ENCODE measurements at places on chromosomes 13 and 19.

DNA sequence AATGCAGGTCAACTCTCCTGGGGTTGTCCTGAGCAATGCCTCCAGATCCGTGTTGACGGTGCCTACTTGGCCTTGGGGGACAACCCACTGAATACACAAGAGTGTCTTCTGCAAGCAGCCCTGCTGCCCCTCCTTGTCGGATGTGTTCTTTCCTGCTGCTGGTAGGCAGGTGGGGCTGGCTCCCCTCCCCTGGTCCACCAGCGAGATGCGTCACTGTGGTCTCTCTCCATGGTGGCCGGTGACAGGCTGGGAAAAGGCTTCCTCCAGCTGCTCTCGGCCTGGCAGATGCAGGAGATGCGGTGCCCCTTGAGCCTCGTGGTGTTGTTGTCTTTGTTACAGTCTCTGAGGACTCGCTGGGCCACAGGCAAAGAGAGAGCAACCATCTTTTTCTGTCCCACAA lies 84.9 kb downstream of the RGCC start:
- no peak for DNase-seq

DNA sequence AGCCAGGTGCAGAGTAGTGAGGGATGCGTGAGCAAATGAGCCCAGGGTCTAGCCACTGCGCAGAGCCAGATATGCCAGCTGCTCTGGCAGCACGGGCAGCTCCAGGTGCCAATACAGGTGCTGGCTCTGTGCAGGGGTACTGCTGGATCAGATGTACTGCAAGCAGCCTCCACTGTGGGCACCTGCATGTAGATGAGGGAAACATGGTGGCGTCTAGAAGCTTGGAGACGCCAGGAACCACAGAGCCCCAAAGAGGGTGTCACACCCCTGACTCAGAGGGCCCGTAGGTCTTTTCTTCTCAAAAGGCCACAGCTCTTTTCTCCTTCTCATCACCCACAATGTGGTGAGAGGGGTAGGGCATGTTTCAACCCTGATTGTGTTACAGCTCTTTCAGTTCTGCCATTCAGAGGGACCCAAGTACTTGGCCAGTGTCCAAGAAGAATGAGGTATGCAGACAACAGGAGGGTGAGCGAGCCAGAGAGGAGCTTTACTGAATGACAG lies 244.4 kb upstream of the SLITRK1 start:
- DNase-seq, result no peak

DNA sequence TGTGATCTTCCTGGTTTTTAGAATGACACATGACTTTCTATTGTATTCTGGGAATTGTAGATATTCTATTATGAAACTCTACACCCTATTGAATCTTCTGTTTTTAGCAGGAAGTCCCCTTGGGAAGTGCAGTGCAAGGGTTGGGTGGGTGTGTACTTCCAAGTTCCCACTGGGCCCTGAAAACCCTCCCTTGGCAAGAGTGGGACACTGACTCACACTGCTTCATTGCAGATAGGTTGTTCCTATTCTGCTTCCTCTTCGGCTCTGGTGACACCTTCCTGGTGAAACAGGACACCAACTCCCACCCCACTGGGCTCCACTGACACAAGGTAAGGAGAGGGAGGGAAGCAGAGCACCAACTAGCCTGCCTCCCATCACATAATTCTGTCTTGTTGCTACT lies 121.8 kb downstream of the KCTD12 start:
- DNase-seq, result no peak

- no peak for DNase-seq
Measured at GRCh38 chr19:41862445-41862986, 2.5 kb downstream of the RPS19 start.

- DNase-seq, result no peak
Measured at GRCh38 chr13:103351035-103351828, 285.0 kb upstream of the SLC10A2 start.

GRCh38 chr13:70849222-70849621 lies 741.0 kb upstream of the KLHL1 start:
- DNase-seq, result no peak

DNA sequence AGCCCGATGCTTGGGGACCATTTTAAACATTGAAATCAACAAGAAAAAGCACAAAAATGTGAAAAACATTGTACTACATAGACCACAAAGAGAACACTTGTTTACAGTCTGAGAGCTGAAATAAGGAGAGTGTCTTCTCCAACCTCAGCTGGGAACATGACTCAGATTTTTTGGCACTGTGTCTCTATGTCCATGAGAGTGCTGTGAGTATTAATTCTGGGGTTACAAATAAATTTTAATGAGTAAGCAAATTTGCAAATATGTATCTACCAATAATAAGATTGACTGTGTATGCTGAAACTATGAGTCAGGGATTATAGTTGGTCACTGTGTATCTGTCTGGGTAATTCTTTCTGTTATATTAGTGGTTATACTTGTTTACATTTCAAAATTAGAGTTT lies 174.0 kb downstream of the DCT start:
- DNase-seq, result no peak

DNA sequence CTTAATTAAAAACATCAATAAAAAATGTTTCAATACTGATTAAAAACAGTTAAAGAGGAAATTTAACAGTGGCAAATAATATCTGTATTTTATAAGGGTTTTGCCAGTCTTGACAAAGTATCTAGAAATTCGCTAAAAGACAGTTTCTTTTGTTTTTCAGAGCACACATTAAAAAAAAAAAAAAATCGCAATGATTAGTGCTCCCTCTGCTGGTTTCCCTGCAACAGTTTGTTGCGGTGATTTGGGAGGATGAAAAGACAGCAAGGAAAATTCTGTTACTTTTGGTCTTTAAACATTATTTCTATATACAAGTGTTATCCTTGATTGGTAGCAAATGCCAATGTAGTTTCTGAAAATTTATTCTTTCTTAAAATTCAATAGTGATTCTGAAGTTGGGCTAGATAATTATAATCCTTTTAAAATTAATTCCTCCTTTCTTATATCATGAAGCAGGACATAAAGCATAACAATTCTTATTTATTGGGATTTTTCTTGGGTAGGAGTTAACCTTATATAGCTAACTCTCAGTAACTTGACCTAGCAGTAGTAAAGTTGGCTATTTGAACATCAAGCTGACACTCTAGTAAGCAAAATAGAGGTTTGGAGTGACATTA lies 23.1 kb upstream of the SPRY2 start:
- no peak for DNase-seq

- no peak for DNase-seq
Measured at GRCh38 chr19:13053761-13054625, 48.7 kb downstream of the LYL1 start.

DNA sequence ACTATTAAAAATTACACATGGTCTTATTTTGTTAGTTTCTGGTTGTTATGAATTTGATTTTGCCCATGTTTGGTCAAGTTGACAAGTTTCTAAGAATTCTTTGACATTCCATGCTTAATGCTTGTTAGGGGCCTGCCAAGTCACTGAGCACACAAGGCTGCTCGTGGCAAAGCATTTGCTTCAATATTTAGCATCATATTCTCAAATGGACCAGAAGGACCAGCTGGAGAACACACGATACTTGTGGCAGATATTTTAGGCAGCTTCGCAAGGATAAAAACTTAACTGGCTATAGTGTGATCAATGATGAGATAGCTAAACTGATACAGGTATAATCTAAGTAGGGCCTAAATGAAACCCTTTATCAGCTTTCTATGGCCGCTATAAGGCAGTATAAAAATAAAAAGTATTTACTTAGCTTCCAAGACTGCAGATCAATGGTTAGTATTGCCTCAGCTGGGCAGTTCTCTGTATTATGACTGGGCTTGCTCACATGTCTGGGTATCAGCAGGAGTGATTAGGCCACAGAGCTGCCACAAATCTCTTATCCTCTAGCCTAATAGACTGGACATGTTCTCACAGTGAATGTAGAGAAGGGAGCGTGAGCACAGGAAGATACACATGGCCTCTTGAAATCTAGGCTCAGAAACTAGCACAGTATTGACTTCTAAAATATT lies 155.9 kb upstream of the SPRY2 start:
- no peak for DNase-seq

DNA sequence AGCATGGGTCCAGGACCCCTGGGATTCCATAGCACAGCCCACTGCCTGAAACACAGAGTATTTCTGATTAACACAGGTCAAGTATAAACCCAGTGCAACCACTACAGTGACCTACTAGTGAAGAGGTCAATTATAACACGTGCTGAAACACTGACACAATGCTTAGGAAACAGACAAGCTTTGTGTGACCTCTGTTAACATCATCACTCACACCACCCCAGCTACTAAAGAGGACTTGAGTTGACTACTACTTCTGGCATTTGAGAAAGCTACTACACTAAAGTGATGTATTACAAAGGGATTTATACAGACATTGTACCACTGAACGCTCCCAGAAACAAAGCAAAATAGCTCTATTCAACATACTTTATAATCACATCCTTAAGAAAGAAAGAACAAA lies 1935.9 kb upstream of the PCDH20 start:
- no peak for DNase-seq

DNA sequence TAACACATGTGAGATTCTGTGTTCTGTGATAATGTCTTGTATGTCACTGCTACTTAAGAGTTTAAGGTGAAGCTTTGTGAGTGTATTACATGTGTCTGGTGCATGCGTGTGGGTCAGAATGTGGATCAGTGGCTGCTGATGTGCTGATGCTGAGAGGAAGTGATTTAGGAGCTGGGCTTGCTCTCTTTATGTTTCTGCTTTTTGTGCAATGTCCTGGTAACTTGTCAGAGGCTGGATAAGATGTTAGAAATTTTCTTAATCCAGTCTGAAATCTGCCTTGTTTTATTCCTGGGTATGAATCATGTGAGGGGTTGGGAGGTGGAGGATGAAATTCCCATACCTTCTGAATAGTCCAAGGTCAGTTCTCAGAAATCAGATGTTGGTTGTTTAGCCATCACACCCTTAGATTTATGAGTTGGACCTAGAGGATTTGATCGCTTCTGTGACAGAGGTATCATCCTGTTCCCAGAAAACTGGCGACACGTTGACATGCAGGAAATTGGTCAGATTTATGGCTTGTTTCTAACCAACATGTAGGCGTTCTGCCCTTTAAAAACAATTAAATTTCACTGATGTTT lies 24.5 kb upstream of the CXCL17 start:
- no peak for DNase-seq

DNA sequence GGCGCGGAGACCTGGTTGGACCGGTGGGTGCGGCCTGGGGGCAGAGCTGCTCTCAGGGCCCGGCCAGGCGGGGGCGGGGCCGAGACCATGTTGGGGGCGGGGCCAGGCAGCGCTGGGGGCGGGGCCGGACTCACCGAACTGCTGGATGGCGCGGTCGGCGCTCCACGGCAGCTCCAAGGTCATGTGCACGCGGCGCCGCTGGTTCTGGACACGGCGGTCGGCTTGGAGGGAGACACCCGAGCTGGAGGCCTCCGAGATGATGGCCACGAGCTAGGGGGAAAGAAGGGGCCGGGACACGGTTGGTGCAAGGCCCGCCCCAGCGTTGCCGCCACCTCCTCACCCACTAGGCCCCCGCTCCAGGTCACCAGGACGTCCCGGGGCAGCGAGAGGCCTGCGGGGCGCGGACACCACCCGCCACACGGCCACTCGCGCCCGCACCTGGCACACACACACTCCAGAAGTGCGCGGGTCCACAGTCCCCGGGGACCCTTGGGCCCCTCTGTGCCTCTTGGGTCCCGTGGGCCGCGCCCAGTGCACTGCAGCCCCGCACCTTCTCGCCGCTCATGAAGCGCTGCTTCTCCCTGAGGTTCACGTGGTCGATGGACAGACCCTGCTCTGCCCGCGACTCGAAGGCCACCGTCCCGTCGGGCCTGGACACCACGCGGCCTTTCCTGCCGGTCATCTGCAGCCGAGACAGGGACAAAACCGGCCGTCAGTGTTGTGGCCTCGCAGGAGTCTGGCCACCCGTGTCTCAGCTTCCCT lies 8.7 kb downstream of the GPX4 start:
- no peak for DNase-seq

DNA sequence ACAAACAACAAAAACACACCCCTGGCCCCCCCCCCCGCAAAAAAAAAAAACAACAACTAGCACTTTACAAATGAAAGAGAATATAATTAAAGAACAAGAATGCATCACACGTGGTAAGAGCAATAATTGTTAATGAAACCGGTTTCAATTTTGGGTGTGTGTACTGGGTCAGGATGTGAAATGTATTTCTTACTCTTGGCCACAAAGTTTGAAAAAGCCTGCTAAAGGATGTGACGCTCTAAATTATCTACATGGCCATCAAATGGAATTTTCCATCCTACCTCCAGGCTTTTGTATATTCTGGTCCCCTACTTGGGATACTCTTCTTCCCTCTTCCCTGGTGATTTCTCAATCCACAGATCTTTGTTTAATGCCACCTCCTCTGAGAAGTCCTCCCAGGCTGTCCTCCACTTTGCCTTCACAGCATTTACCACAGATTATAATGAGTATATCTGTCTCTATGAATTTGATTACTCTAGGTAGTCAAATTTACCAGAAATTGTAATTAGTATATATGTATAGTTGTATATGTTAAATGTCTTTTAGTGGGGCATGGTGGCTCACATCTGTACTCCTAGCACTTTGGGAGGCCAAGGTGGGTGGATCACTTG lies 2.1 kb downstream of the SARS2 start:
- no peak for DNase-seq

DNA sequence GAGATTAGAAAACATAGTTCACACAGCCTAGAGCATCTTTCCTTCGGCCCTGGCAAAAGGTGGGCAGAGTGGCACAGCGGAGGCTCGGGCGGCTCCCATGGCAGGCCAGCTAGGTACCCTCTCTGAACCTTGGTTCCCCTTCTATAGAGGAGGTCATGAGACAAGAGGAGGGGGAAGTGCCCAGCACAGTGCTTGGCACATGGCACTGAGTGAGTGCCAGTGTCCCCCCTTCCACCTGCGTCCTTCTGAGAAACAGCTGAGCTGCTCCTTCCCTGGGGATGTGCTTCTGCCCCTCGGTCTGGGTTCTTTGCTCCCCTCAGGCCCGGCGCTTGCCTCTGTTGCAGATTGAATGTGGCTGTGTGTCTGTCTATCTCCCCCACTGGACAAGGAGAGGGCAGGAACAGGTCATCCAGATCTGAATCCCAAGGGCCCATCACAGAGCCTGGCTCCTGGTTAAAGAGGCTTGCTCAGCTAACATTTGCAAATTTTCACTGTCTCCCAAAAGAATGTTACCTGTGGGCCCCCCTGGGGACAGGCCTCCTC lies 165.6 kb downstream of the USP12 start:
- DNase-seq, result no peak

GRCh38 chr19:9673912-9674662 lies 813 bp downstream of the ZNF562 start:
- no peak for DNase-seq

GRCh38 chr13:85255978-85256377 lies 543.2 kb downstream of the SLITRK6 start:
- DNase-seq, result no peak

- no peak for DNase-seq
Measured at GRCh38 chr19:42023121-42023942, 29.3 kb upstream of the ATP1A3 start.

- no peak for DNase-seq
Measured at GRCh38 chr13:30353060-30353459, 45.7 kb upstream of the KATNAL1 start.

DNA sequence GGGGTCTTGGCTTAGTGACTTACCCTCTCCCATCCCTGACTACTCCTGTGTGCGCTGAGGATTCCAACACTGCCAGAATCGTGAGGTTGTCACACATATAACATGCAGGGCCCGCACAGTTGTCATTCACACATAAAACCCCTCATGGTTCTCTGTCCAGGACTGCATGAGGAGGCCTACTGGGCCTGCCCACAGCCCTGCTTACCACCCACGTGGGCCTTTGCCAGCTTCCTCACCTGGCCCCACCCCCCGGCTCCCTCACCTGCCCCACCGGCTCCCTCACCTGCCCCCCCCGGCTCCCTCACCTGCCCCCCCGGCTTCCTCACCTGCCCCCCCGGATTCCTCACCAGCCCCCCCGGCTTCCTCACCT lies 197.2 kb downstream of the TEX29 start:
- DNase-seq, result no peak

All from T-helper 1 cell (primary cell).